ENCODE measurements at places on chromosomes 1 and 21.
A peak's percentile ranks its signal among the peaks of the same experiment; 100 is the strongest.

- DNase-seq: no peak
These were observed 57.6 kb downstream of the ZNHIT6 start for GRCh38 chr1:85650645-85651044.

GRCh38 chr1:205714190-205714905 is 34.0 kb upstream of the SLC45A3 start:
- no peak for DNase-seq

DNA sequence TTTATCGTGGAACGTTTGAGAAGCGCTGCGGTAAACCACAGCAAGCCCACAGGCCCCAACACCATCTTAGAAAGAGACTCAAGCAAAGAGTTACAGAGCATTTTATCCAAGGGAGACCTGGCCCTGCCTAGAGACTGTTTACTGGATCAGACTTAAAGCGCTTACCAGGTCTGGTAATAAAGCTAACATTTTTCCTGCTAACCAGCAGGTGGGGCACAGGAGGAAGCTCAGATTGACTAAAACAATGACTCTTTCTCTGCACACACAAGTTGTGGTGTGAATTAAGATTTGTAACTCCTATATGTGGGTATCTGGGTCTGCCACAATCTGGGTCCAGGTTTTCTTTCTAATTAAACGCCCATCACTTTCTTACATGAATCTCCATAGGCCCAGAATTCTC is 136.5 kb upstream of the ETS2 start:
- DNase-seq: peak; percentile 10

- DNase-seq: peak; percentile 10
These were observed 25.5 kb upstream of the ZC3H12A start for GRCh38 chr1:37448691-37449417.

DNA sequence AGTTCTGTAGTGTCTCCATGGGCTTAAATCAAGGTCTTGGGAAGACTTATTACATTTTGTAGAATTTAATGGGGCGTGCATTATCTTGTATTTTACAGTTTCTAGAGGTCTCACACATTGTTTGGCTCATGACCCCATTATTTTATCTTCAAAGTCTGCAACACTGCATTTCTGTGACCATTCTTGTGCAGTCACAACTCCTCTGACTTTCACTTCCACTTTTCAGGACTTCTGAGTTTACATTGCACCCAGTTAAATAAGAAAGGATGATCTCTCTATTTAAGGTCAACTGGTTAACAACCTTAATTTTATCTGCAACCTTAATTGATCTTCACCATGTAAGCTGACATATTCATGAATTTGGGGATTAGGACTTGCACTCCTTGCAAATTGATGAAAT is 1186.6 kb downstream of the MRPL39 start:
- DNase-seq: no peak

- DNase-seq: no peak
These were observed 70.6 kb upstream of the NFIA start for GRCh38 chr1:61011561-61012263.

- no peak for DNase-seq
These were observed 311.3 kb downstream of the RGS7 start for GRCh38 chr1:241045659-241046058.

GRCh38 chr21:42918291-42918690 is 7.1 kb downstream of the ERVH48-1 start:
- DNase-seq: no peak

- DNase-seq: no peak
These were observed 54.1 kb upstream of the GPR37L1 start for GRCh38 chr1:202068596-202068995.

- DNase-seq: no peak
These were observed 49.0 kb upstream of the OLFM3 start for GRCh38 chr1:102045752-102046151.

- no peak for DNase-seq
These were observed 81.1 kb upstream of the TIAM1 start for GRCh38 chr21:31425138-31425537.

DNA sequence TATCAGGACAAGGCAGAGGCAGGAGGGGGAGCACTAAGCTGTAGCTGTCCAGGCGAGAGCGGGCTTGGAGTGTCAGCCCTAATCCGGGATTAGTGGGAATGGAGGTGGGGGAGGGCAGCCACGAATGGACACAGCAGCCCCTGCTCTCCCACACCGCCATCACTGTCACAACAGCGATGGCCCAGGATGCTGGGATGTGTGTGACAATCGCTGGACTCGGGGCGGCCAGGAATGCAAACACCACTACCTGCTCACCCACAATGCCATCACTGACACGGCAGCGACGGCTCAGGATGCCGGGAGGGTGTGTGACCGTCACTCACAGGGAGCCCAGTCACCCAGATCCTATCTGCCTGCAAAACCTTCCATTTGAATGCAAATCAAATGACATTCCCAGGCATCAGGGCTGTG is 2.9 kb downstream of the C2CD2 start:
- DNase-seq: no peak

GRCh38 chr1:107762751-107763390 is 202.1 kb downstream of the VAV3 start:
- DNase-seq: no peak

GRCh38 chr1:165696625-165697100 is 1.7 kb downstream of the ALDH9A1 start:
- no peak for DNase-seq
